ENCODE measurements at places on chromosomes 5 and 9.

DNA sequence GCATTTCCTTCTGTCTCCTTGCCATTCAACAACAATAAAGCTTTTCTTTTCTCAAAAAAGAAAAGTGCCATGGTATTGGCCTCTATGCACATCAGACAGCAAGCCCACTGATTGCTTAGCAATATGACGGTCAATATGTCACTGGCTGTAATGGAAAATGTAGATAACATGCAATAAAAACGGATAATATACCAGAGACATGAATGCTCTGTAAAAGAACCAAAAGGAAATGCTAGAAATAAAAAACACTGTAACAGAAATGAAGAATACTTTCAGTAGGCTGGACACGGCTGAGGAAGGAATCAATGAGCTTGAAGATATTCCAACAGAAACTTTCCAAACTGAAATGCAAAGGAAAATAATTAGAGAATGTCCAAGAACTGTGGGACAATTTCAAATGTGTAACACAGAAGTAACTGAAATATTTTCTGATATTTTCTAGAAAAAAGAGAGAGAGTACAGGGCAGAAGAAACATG is 10.0 kb downstream of the PTBP3 start:
- no peak for DNase-seq

DNA sequence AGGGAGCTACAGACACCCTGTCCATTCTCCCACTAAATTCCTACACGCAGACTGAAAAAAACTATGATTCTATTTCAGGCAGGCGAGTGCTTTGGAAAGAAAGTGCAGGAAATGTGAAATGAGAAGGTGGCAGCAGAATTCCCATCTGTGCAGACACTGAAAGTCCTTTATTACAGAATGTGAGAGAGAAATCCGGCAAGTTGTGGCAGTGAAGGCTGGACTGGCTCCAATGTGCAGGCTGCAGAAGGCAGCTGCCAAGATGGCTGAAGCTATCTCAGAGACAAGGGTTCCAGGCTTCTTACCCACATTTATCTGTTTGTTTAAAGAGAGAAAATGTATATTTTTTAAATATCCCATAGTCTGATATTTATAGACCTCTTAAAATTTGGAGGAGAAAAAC is 161.8 kb upstream of the VLDLR start:
- peak; percentile 34 for DNase-seq

GRCh38 chr9:118533101-118533500 is 828.9 kb downstream of the TLR4 start:
- DNase-seq = no peak

GRCh38 chr9:77028478-77028877 is 9.0 kb downstream of the FOXB2 start:
- DNase-seq = no peak

- no peak for DNase-seq
Observed at GRCh38 chr5:124404796-124405195, 341.6 kb downstream of the ZNF608 start.

GRCh38 chr9:105142406-105143135 is 101.9 kb upstream of the SLC44A1 start:
- no peak for DNase-seq

DNA sequence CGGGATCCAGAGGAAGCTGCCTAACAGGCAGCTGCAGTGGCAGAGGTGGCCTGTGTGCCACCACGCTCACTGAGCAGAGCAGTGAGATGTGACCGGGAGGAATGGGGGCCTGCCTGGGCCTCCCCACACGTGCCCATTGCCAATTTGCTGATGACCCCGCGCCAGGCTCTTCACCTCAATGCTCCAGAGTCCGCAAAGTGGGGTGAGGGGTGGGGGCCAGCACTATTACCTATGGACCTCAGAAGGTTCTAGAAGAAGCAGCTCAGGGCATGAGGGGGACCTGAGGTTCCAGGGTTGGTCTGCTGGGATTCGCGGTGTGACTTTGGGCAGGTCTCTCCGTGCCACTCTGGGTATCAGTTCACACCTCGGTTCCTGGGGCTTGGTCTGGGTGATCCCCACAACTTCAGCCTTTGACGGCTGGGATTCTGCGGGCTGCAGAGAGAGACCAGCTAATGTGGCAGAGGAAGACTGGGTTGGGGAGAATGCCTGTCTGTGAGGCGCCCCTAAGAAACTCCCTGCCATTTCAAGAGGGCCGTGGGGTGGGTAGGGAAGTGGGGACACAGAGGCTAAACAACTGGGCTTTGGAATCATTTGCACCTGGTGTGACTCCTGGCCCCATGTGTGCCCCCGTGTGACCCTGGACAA is 231.0 kb upstream of the MVB12B start:
- DNase-seq = no peak

DNA sequence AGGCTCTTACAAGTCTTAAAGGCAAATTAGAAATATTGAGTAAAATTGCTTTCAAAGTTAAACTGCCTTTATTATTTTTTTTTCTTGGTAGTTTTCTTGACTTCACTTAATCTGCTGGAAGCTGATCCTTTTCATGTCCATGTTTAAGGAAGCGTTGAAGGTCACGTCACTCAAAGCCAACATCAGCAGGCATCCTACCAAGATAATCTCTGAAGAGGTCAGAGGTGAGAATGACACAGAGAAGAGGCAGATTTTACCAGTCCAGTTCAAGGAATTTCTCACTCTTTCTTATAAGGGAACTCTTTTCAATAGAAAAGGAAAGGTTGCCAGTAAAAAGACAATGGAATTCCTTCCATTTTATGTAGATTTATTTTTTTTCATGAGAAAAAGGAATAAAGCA is 259.8 kb downstream of the ANXA1 start:
- DNase-seq = no peak

- no peak for DNase-seq
Observed at GRCh38 chr5:113984928-113985327, 376.9 kb upstream of the KCNN2 start.

- DNase-seq = no peak
Observed at GRCh38 chr9:113521693-113522255, 58.2 kb downstream of the RGS3 start.

DNA sequence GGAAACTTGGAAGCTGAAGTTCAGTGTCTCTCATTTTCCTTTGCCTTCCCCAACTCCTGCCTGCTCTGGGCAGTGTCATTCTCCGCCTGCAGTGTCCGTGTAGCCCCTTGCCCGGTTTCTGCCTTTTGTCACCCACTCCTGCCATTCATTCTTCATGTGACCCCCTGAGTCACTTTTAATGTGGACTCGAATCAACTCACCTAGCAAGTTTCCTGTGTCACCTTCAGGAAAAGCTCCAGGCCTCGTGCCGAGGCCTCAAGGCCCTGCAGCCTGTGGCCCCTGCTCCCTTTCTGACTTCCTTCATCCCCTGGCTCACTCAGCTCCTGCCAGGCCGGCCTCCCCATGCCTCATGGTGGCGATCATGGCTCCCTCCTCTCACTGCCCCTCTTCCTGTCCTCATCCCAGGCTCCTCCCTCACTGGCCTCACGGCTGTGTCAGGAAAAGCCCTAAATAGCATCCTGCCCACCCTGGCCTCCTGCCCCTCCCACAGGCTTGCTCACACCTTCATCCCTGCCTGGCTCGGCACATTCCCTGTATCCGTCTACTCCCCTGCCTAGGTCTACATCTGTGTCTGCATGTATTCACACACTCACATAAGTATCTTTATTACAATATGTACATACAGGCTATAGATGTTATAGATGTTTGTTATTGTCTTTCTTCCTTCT is 294.9 kb downstream of the MED10 start:
- DNase-seq = no peak

DNA sequence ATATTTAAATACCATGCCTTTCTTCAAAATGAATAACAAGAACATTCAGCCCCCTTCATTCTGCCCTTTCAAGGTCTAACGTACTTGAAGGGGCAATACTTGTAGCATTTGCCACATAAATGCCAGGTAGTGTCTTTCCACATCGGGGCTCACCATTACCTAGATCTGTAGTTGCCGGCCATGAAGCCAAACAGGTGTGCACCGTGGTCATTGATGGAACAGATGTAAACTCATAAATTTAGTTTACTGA is 193.0 kb downstream of the CD180 start:
- no peak for DNase-seq

- no peak for DNase-seq
Observed at GRCh38 chr9:25519286-25519685, 159.0 kb downstream of the TUSC1 start.

GRCh38 chr9:76135902-76136301 is 245.4 kb downstream of the PCSK5 start:
- no peak for DNase-seq

- DNase-seq = no peak
Observed at GRCh38 chr5:135662061-135662481, 83.3 kb upstream of the CXCL14 start.

- DNase-seq = no peak
Observed at GRCh38 chr5:96262105-96262504, 170.9 kb downstream of the PCSK1 start.

DNA sequence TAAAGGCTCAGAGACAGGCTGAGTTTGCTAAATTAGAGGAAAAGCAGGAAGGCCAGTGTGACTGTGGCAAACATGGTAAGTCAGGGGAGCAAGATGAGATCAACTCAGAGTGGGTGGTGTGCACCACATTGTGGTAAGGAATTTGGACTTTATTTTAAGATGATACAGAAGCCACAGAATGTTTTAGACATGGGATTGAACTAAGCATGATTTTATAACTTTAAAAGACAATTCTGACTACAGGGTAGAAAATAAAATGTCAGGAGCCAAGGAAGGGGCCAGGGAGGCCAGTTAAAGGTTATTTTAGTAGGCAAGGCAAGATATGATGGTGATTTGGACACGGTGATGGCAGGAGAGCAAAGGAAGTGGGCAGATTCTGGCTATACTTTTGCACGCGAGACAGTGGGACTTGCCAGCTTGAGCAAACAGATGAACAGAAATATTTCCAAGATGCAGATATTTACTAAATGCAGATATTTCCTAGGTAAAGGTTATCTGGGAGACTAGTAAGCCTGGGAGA is 53.9 kb downstream of the TSSK1B start:
- no peak for DNase-seq

GRCh38 chr5:35877655-35878054 is 21.0 kb downstream of the IL7R start:
- no peak for DNase-seq

Data from NCI-H2227 treated with DMSO at 0.1 percent for 48 hours (cell line).